Subcutaneous preadipocyte (primary cell): ENCODE measurements at places on chromosomes 1 and 21. TPM values are rescaled to one million over a fixed set of nuclear protein-coding genes. Genes with fewer than 3 reads are reported as not detected.

The MARK1 gene
- 2.0 and 2.2 TPM in 2 replicates for total RNA-seq

The GUCA2B gene
- total RNA-seq = not detected in 2 replicates

The KMO gene
- under 0.01 TPM in 2 replicates for total RNA-seq

The PCBP3 gene
- total RNA-seq = 15.1 and 42.6 TPM in 2 replicates

The EDARADD gene
- not detected in 2 replicates for total RNA-seq

The KPRP gene
- total RNA-seq = not detected in 2 replicates

The USH2A gene
- under 0.01 TPM in 1 of 2 replicates, not detected in the other for total RNA-seq

The SLC30A10 gene
- not detected in 2 replicates for total RNA-seq

The S100A9 gene
- total RNA-seq = not detected in 2 replicates

The GREM2 gene
- total RNA-seq = 4.8 and 8.6 TPM in 2 replicates

The CD52 gene
- 0.98 TPM in 1 of 2 replicates, not detected in the other for total RNA-seq

The TNFRSF25 gene
- total RNA-seq = 0.37 and 3.1 TPM in 2 replicates

The LHX8 gene
- total RNA-seq = not detected in 2 replicates

The RNU1-4 gene
- under 0.01 TPM in 2 replicates for total RNA-seq

The CRYZ gene
- 20.6 and 26.2 TPM in 2 replicates for total RNA-seq

The CSMD2 gene
- 0.37 and 3.5 TPM in 2 replicates for total RNA-seq

The VWA5B1 gene
- not detected in 2 replicates for total RNA-seq

The DCDC2B gene
- not detected in 2 replicates for total RNA-seq

The EPHB2 gene
- 0.73 and 12.5 TPM in 2 replicates for total RNA-seq

The FRRS1 gene
- 17.4 and 17.6 TPM in 2 replicates for total RNA-seq

The FAM76A gene
- 12.7 and 12.9 TPM in 2 replicates for total RNA-seq

The TMEM125 gene
- not detected in 2 replicates for total RNA-seq

The CATSPERE gene
- total RNA-seq = 0.78 and 1.5 TPM in 2 replicates

The HSF2BP gene
- total RNA-seq = 0.20 and 0.73 TPM in 2 replicates

The HAX1 gene
- 88.6 and 95.0 TPM in 2 replicates for total RNA-seq

The KLHL12 gene
- 24.6 and 26.2 TPM in 2 replicates for total RNA-seq

The OR2M4 gene
- total RNA-seq = not detected in 2 replicates

The IGSF3 gene
- 0.39 and 1.5 TPM in 2 replicates for total RNA-seq

The POFUT2 gene
- 15.4 and 22.7 TPM in 2 replicates for total RNA-seq

The CD5L gene
- not detected in 2 replicates for total RNA-seq

The SIM2 gene
- total RNA-seq = 1.8 TPM in 1 of 2 replicates, not detected in the other

The ZFP69B gene
- 2.9 and 4.9 TPM in 2 replicates for total RNA-seq

The TSPAN2 gene
- not detected in 2 replicates for total RNA-seq

The BTG2 gene
- total RNA-seq = 6.8 and 9.9 TPM in 2 replicates

The AADACL4 gene
- total RNA-seq = not detected in 2 replicates

The MPZ gene
- 1.8 and 2.9 TPM in 2 replicates for total RNA-seq

The CNIH3 gene
- 21.3 and 62.4 TPM in 2 replicates for total RNA-seq

The MAP10 gene
- 1.5 and 1.8 TPM in 2 replicates for total RNA-seq

The OR6N1 gene
- total RNA-seq = not detected in 2 replicates

The FCAMR gene
- not detected in 2 replicates for total RNA-seq

The ESPN gene
- not detected in 2 replicates for total RNA-seq

The CDA gene
- 2.0 and 2.6 TPM in 2 replicates for total RNA-seq

The GJA9 gene
- total RNA-seq = under 0.01 TPM in 1 of 2 replicates, not detected in the other

The IGFN1 gene
- under 0.01 TPM in 1 of 2 replicates, not detected in the other for total RNA-seq

The SLC9C2 gene
- not detected in 2 replicates for total RNA-seq

The CCDC17 gene
- 1.5 and 2.2 TPM in 2 replicates for total RNA-seq

The C1QC gene
- total RNA-seq = not detected in 2 replicates

The NDC1 gene
- total RNA-seq = 32.0 and 46.1 TPM in 2 replicates

The DYNLT4 gene
- not detected in 2 replicates for total RNA-seq

The ARV1 gene
- total RNA-seq = 10.4 and 17.6 TPM in 2 replicates

The CLIC6 gene
- 0.20 and 0.73 TPM in 2 replicates for total RNA-seq

The PCSK9 gene
- 4.3 and 4.4 TPM in 2 replicates for total RNA-seq

The CLDN8 gene
- total RNA-seq = not detected in 2 replicates
